ENCODE measurements at places on chromosomes 12 and 14.

DNA sequence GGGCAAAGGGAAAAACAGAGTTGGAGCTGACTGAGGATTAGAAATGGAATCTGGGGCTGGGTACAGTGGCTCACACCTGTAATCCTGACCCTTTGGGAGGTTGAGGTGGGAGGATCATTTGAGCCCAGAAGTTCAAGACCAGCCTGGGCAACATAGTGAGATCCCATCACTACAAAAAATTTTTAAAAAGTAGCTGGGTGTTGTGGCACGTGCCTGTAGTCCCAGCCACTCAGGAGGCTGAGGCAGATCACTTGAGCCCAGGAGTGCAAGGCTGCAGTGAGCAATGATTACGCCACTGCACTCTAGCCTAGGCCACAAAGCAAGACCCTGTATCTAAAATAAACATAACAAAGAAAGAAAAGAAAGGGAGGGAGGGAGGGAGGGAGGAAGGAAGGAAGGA is 14.9 kb upstream of the DCP1B start:
- no peak for DNase-seq
- peaks cover 14% of the 10 kb centered on the region for H3K4me1 ChIP-seq
- H3K27ac ChIP-seq, result no peak overlapping the region
- H3K27me3 ChIP-seq, result peaks cover 22% of the 10 kb centered on the region

DNA sequence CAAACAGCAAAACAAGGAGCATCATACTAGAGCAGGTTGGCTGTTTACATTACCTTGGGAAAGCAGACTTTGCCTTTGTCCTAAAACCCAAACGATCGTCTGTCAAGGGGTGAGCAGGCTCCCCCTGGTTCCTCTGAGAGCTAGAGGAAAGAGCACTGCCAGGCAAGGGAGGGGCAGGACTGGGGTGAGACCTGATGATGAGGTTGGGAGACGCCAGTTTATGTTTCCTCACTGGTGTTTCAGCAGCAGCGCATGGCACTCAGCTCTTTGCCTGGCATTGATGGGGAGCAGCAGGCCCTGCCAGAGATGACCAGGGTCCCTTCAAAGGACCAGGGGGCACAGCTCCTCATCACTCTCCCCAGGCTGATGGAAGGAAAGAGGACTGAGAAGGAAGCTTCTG is 7.9 kb upstream of the KRT2 start:
- H3K27ac ChIP-seq, result no peak overlapping the region
- H3K27me3 ChIP-seq, result peaks cover 38% of the 10 kb centered on the region
- H3K4me1 ChIP-seq, result peaks cover 4% of the 10 kb centered on the region
- no peak for DNase-seq

GRCh38 chr12:84704856-84705255 is 207.7 kb downstream of the SLC6A15 start:
- no peaks in the 10 kb centered on the region for H3K36me3 ChIP-seq
- H3K4me3 ChIP-seq, result no peak overlapping the region
- no peaks in the 10 kb centered on the region for H3K27me3 ChIP-seq
- no peak overlapping the region for H3K27ac ChIP-seq
- peaks cover 3% of the 10 kb centered on the region for H3K4me1 ChIP-seq
- no peak for DNase-seq

GRCh38 chr12:50545213-50545612 is 40.4 kb downstream of the DIP2B start:
- no peak overlapping the region for H3K27ac ChIP-seq
- H3K27me3 ChIP-seq, result no peaks in the 10 kb centered on the region
- DNase-seq, result no peak
- H3K36me3 ChIP-seq, result no peaks in the 10 kb centered on the region
- no peak overlapping the region for H3K4me3 ChIP-seq

GRCh38 chr12:16881986-16882570 is 276.1 kb upstream of the LMO3 start:
- H3K36me3 ChIP-seq, result no peaks in the 10 kb centered on the region
- H3K4me3 ChIP-seq, result no peak overlapping the region
- DNase-seq, result no peak
- H3K27ac ChIP-seq, result no peak overlapping the region
- no peaks in the 10 kb centered on the region for H3K27me3 ChIP-seq
- no peaks in the 10 kb centered on the region for H3K4me1 ChIP-seq

- no peaks in the 10 kb centered on the region for H3K4me1 ChIP-seq
- H3K4me3 ChIP-seq, result no peak overlapping the region
- peaks cover 6% of the 10 kb centered on the region for H3K27me3 ChIP-seq
- DNase-seq, result peak; percentile 35
Observed at GRCh38 chr14:101465795-101466448, 95.4 kb upstream of the DIO3 start.

DNA sequence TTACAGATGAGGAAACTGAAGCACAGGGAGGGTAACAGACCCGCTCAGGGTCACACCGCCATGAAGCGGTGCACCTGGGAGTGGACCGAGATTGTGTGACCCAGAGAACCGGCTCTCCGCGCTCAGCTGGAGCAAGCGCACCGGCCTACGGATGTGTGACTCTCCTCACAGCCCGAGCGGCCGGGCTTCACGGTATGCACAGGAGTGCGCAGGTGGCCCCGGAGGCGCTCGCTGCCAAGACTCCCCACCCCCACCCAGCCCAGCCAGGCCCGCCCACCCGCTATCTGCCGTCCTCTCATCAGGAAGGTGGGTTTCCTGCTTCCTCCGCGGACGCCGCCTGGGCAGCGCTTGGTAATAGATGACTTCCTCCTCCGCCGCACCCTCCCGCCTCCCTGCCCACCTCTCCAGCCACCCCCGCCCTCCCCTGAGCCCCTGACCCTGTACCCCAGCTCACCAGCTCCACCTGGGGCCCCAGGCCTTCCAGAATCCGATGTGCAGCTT is 110.7 kb downstream of the NCOR2 start:
- peaks cover 69% of the 10 kb centered on the region for H3K4me1 ChIP-seq
- H3K27ac ChIP-seq, result peak overlapping the region; percentile 87
- H3K36me3 ChIP-seq, result peaks cover 15% of the 10 kb centered on the region
- peaks cover 4% of the 10 kb centered on the region for H3K27me3 ChIP-seq

DNA sequence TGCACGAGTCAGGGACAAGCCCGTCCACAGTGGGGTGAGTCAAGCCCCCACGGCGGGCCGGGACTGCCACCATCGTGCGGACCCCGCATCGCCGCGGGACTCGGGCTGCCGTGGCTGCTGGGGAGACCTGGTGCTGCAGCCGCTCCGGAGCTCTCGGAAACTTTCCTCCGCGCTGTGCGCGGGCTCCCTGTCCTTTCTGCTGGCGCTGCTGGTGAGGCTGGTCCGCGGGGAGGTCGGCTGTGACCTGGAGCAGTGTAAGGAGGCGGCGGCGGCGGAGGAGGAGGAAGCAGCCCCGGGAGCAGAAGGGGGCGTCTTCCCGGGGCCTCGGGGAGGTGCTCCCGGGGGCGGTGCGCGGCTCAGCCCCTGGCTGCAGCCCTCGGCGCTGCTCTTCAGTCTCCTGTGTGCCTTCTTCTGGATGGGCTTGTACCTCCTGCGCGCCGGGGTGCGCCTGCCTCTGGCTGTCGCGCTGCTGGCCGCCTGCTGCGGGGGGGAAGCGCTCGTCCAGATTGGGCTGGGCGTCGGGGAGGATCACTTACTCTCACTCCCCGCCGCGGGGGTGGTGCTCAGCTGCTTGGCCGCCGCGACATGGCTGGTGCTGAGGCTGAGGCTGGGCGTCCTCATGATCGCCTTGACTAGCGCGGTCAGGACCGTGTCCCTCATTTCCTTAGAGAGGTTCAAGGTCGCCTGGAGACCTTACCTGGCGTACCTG is 1.1 kb downstream of the PDE3A start:
- no peak overlapping the region for H3K27ac ChIP-seq
- peaks cover 1% of the 10 kb centered on the region for H3K36me3 ChIP-seq
- H3K27me3 ChIP-seq, result peaks cover 62% of the 10 kb centered on the region
- H3K4me3 ChIP-seq, result peak overlapping the region; percentile 15
- DNase-seq, result no peak

GRCh38 chr12:132610866-132611602 is 652 bp upstream of the LRCOL1 start:
- peaks cover 6% of the 10 kb centered on the region for H3K4me1 ChIP-seq
- H3K27ac ChIP-seq, result no peak overlapping the region
- H3K27me3 ChIP-seq, result peaks cover 58% of the 10 kb centered on the region
- peaks cover 2% of the 10 kb centered on the region for H3K36me3 ChIP-seq

DNA sequence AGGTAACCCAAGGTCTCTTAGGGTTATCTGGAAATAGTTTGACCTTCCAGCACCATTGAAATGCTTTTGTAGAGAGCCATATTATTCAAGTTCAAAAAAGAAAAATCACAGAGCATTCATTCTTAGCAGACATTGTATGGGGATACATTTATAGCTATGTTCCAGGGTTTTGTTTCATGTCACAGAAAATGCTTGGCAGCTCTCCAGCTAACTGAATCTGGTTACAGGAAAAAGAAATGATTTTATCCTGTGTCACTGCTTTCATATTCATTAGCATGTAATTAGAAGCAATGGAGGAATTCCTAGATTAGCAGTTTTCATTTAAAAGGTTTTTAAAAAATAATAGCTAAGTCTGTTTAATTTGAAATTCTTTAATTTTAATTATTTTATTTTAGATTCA is 78.9 kb downstream of the SNAPC1 start:
- peaks cover 6% of the 10 kb centered on the region for H3K36me3 ChIP-seq
- H3K4me3 ChIP-seq, result no peak overlapping the region
- H3K27ac ChIP-seq, result no peak overlapping the region
- DNase-seq, result no peak

GRCh38 chr14:103542605-103543088 is 13.7 kb downstream of the TRMT61A start:
- H3K36me3 ChIP-seq, result no peaks in the 10 kb centered on the region
- peaks cover 2% of the 10 kb centered on the region for H3K27me3 ChIP-seq
- no peak overlapping the region for H3K27ac ChIP-seq
- H3K4me3 ChIP-seq, result no peak overlapping the region
- no peaks in the 10 kb centered on the region for H3K4me1 ChIP-seq
- DNase-seq, result no peak

DNA sequence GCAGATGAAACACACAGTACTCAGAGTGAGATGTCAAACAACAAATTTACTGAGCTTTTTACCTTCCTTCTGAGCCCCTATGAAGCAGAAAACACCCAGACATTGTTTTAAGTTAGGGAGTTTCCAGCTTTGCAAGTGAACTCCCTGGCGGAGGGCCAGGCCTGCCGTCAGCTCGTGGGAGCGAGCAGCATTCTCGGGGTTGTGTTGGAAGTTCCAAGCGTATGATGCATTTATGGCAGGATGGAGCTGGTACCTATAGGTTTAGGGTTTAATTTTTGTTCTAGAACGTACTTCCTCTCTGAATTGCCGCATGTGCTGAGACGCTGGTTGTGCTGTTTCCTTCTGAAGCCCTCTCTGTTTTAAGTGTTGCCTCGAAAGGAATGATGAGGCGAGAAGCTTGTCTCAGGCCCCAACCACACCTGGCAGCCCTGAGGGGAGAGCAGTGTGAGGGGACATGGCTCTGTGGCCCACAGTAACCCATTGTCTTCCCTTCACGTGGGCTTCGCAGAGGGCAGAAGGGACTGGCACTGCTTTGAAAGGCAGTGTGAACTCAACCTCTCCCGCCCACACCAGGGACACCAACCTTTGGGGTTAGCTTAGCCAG is 76.6 kb downstream of the SSPN start:
- no peaks in the 10 kb centered on the region for H3K36me3 ChIP-seq
- peaks cover 12% of the 10 kb centered on the region for H3K27me3 ChIP-seq
- peaks cover 9% of the 10 kb centered on the region for H3K4me1 ChIP-seq
- DNase-seq, result no peak
- no peak overlapping the region for H3K4me3 ChIP-seq
- H3K27ac ChIP-seq, result no peak overlapping the region

- H3K4me3 ChIP-seq, result no peak overlapping the region
- DNase-seq, result peak; percentile 77
- peaks cover 21% of the 10 kb centered on the region for H3K4me1 ChIP-seq
- no peaks in the 10 kb centered on the region for H3K27me3 ChIP-seq
- peak overlapping the region; percentile 52 for H3K27ac ChIP-seq
Observed at GRCh38 chr14:72948481-72949138, 22.3 kb downstream of the DCAF4 start.

All from activated CD8-positive, alpha-beta memory T cell treated with anti-CD3 and anti-CD28 coated beads, Interleukin-2, amount 10 ng/mL, durations not matched to agents 7 days and 5 days (primary cell).